ENCODE measurements at places on chromosomes 12 and 14.

GRCh38 chr12:128840862-128841468 is 12.3 kb upstream of the GLT1D1 start:
- no peak for DNase-seq

DNA sequence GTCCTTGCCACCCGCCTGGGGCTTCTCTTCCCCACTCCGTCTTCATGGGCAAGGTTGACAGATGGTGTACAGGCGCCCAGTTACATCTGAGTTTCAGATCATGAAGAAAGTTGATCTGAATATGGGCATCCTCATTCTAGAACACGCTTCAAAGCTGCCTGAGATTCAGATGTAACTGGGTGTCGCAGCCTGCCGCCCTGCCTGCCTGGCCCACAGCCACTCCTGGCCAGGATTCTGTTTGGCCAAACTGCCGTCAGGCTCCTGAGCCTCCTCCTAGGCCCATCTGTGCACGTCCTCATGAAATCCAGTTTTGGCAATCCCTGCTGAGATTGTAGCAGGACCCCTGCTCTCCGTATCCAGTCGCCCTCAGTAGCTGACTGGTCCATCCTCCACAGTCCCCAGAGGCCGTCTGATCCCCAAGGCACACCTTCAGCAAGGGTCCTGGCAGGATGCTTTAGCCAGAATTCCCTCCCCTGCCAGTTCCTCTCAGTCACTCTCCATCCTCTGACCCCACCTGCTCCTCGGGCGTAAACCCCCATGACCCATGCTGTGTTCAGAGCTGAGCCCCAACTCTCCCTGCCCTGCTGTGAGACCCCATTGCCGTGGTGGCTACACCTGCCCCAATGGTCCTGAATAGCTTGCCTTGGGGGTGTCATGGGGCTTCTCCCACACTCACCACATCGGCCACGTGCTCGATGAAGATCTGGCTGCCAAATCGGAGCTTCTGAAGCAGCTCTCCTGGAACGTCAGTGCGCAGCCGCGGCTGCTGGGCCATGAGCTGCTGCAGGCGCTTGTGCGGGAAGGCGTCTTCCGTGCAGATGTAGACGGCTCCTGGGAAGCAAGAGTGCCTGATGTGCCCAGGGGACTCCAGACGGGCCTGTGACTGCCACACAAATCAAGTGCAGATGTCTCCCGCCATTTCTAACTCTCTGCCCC is 12.5 kb downstream of the XRCC3 start:
- no peak for DNase-seq

DNA sequence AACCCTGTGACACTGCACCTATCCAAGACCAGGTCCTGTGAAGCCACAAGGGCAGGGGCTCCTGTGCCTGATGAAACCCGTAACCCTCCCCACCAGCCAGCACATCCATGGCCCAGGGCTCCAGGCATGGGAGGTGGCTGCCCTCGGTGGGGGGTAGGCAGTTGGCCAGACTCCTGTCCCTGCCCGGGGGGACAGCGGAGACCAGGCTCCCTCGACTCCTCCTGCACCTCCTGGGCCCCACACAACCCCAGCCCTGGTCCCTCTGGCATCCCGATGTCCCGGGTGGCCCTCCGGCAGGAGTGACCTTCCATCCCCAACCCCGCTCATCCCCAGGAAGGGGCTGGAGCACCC is 11.4 kb downstream of the AKT1 start:
- no peak for DNase-seq

- no peak for DNase-seq
Observed at GRCh38 chr14:26200687-26201086, 397.1 kb downstream of the NOVA1 start.

DNA sequence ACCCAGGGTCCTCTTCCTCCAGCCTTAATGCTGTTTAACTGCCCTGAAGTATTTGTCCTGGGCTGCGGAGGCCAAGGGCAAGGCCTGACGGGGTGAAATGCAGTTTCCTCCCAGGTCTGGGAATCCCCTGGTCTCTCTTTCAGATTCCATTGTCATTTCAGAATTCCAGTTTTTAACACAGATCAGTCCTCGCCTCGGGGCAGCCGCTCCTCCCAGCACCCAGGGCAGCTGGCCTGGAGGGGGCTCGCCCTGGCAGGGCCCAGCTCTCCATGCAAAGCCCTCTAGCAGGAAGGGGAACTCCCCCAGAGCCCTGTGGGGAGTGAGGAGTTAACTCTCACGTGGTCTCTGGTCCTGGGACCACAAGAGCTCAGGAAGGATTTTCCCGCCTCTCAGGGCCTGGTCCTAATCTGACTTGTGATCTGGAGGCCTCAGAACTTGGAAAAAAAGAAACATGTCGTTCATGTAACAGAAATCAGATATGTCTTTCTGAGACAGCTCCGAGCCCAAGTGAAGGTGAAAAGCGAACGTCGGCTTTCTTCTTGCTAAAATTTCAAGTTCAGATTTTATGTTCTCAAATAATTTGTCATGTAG is 265.6 kb upstream of the SFSWAP start:
- no peak for DNase-seq

DNA sequence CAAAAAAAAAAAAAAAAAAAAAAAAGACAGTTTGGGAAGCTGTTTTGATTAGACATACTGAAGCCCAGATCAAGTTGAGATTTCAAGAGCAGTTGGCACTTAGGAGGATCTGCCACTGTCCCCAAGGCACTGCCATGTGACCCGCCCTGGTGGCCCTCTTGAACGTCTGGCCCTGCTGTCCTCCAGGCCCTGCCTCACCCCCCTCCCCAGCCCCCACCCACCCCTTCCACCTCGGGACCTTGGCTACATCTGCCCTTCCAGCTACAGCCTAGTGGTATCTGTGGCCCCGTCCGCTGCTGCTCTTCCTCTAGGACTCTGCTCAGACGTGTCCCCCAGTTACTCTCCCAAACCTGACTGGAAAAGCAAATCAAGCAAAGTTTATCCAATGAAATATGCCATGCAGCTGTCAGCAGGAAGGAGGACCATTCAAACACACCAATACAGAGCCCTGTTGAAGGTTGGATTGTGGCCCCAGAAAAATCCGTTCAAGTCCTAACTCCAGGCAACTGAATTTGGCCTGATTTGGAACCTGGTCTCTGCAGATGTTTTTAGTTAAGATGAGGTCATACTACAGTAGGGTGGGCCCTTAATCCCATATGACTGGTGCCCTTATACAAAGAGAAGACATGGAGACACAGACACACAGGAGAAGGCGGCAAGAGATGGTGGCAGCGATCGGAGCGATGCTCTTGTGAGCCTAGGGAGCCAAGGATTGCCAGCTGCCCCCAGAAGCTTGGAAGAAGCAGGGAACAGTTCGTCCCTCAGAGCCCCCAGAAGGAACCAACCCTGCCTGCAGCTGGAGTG is 17.7 kb downstream of the SLC25A29 start:
- no peak for DNase-seq

DNA sequence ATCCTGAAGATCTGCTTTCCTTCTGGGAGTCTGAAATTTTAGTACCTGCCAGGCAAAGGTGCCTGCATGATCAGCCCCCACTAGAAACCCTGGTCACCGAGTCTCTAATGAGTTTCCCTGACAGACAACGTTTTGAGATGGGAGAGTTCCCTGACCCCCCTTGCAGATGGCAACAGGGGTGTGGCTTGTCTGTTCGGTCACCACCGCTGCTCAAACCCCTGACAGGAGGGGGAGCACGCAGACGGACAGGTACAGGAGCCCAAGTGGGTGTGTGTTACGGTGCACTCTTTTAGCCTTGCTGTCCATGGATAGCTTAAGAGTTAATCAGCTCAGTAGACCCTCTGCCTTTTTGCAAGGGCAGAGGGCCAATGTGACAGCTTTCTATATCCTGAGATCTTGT is 19.3 kb upstream of the CDKN3 start:
- no peak for DNase-seq

GRCh38 chr12:96070670-96071279 is 35.4 kb upstream of the LTA4H start:
- DNase-seq: no peak

- no peak for DNase-seq
Observed at GRCh38 chr12:11769723-11770514, 120.4 kb downstream of the ETV6 start.

DNA sequence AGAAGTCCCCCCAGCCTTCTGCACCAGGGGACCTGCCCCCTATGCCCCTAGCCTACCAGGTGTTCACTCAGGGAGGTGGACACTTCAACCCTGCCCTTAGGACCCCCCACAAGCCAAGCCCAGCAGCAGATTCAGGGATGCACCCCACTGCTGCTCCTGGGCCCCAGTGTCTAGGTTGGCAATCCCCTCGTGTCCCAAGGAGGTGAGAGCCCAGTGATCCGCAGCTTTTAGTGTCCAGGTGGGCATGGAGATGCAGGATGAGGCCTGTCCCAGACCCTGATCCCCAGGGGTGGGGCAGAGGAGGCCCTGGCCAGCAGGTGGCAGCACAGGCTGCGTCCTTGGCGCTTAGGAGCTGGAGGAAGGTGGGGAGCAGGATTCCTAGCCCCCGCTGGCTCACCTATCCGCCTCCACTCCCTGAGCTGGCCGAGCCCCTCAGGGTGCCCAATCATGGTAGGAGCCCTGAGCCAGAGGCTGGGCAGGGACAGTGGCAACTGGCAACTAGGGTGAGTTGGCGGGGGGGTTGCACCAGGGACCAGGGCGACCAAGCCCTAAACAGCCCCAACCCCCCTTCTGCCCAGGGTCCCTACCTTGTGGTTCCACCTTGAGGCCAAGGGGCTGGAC is 4.1 kb downstream of the CKB start:
- peak; percentile 63 for DNase-seq

- no peak for DNase-seq
Observed at GRCh38 chr12:72502546-72502945, 230.4 kb downstream of the TRHDE start.

DNA sequence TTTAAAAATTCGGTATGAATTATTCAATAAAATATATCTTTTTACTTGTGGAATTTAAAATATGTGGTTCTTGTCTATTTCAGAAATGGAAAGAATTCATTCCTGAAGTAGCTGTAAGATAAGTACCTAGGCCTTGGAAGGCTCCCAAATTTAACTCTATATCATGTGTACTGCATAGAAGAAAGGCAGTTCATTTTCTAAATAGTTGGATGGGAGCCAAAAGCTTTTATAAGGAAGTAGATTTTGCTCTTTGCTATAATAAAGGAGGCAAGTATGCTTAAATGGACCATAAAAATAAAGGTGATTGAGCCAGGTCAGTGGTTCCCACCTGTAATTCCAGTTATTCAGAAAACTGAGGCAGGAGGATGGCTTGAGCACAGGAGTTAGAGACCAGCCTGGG is 187.5 kb downstream of the ATXN7L3B start:
- no peak for DNase-seq

DNA sequence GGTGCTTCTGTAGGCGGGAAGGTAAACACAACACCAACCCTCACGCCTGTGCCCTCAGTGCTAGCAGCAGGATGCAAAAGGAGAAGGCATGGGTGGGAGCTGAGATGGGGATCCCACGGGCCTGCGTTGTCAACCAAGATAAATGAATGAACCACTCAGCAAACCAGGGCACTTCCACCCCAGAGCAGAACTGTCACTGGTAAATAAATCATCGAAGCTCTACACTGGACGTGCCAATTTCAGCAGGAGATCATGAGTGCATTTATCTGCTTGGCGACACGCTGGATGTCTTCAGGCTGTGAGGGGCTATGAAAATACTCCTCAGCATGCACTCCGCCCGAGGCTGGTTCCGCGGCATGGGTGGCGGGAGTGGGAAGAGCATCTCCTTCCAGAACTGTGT is 33.2 kb downstream of the HSPB8 start:
- no peak for DNase-seq

GRCh38 chr12:126027825-126028224 is 962.6 kb downstream of the AACS start:
- no peak for DNase-seq

DNA sequence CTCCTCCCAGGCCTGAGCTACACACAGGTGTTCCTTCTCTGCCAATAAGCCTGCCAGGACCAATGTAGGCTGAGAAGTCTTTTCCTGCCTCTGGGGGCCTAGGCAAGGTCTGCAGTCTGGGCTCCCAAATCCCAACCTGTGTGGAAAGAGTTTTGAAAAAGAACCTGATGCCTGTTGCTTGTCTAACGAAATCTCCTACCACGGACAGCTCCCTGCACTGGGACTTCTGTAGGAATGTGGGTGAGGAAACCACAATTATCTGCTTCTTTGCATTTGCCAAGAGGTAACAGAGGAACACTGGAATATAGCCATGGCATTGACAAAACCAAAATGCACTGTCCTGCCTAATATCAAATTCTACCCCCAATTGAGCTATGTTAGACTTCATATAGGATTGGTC is 877.0 kb upstream of the TMEM132C start:
- no peak for DNase-seq

GRCh38 chr12:59030415-59030814 is 110.1 kb upstream of the LRIG3 start:
- DNase-seq: no peak

GRCh38 chr12:107057071-107057834 is 36.1 kb downstream of the CRY1 start:
- DNase-seq: no peak

DNA sequence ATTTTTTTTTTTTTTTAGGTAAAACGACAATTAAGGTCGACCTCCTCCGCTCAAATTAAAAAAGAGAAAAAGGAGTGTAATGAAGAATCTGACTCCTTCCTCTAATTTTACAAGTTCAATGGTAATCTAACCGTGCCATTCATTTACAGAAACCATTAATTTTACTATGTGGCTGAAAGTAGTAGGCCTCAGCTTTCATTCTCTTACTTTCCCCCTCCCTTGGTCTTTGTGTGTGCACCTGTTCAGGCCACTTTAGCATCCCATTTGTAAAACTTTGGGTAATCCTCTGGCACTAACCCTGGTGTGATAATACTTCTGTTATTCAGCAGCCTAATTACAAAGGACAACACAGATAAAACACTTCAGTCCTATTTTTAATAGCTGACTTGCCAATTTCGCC is 128.1 kb downstream of the ASCL1 start:
- no peak for DNase-seq

- DNase-seq: no peak
Observed at GRCh38 chr12:100995201-100995600, 200.6 kb downstream of the ANO4 start.

- no peak for DNase-seq
Observed at GRCh38 chr12:40534828-40535227, 157.4 kb upstream of the CNTN1 start.

GRCh38 chr12:1517007-1517406 is 77.4 kb downstream of the FBXL14 start:
- DNase-seq: no peak

All from activated naive CD4-positive, alpha-beta T cell treated with anti-CD3 and anti-CD28 coated beads, Interleukin-2, amount 50 U/mL, for 16 hours (primary cell).